Activated CD4-positive, alpha-beta T cell treated with anti-CD3 and anti-CD28 coated beads for 36 hours (primary cell): ENCODE measurements at places on chromosomes 1 and 21. TPM values are rescaled to one million over a fixed set of nuclear protein-coding genes. Genes with fewer than 3 reads are reported as not detected.

LENEP gene
- total RNA-seq: 0.79 TPM

KCNK2 gene
- not detected for total RNA-seq

COL9A2 gene
- 2.5 TPM for total RNA-seq

ALG14 gene
- 7.3 TPM for total RNA-seq

ANKRD34A gene
- total RNA-seq: 5.8 TPM

PPM1J gene
- total RNA-seq: 0.88 TPM

SYT14 gene
- total RNA-seq: not detected

LCE1A gene
- total RNA-seq: not detected

OR2T10 gene
- total RNA-seq: not detected

- DNase-seq: no peak
These were observed 623.9 kb upstream of the PKN2 start for GRCh38 chr1:88060112-88060673.

- DNase-seq: no peak
These were observed 7.0 kb upstream of the HEYL start for GRCh38 chr1:39646232-39647081.

GRCh38 chr1:20199403-20199802 is 13.1 kb upstream of the PLA2G2C start:
- no peak for DNase-seq

DNA sequence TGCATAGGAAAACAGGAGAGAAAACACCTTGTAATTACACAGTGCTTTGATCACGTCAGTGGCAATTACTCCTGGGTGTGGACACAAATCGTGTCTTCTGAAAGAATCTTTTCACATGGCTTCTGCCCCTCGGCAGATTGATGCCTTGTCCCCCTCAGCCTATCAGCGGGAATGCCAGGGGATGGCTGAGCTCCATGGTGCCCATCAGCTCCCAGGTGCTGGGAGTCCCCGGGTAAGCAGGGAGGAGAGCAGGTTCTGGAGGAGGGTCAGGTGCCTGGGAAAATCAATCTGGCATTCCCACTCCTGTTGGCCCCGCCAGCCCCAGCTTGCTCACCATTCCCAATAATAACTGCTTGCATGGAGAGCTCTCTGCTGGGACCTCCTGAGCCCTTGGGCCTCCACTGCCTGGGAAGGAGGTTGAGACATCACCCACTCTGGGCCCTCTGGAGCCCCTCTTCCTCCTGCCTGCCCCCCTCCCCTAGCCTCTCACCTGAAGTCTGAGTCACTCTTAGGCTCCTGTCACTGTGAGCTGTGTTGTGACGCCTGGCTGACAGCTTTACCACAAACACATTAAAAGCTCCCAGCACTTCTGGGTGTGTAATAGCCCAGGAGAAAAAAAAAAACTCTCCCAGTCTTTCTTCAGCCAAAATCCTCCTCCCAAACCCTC is 4.9 kb downstream of the CAMK2N1 start:
- no peak for DNase-seq

GRCh38 chr1:190273161-190273560 is 204.5 kb downstream of the BRINP3 start:
- DNase-seq: no peak

DNA sequence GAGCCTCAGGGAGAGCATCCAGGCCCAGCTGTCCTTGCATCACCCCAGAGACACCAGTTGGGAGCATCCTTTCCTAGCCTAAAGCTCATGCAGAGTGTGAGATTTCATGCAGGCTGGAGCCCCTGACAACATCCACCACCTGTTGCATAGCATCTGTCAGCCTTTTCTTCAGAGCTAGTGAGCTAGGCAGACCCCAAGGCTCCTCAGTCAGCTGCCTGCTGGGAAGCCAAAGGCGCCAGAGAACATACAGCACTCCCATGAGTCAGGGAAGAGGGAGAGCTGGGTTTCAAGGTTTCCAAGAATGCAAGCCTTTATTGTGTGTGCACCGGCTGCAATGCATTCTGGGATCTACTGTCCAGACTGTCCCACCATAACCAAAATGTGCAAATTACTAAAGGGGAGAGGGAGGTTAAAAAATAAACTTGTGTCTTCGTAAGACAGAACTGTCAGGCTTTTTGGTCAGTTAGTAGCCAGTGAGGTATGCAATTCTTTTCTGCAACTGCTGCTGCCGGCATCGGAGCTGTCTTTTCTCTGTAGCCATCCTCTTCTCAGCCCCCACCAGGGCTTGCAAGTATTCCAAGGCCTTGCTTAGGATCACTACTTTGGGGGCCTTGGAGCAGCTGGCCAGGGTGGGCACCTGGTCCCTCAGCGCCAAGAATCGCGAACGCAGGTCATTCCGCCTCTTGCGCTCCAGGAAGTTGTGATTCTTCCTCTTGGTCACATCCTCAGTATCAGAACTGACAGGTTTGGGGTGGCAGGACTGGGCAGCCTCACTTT is 4.6 kb downstream of the MYCL start:
- no peak for DNase-seq

- peak; percentile 81 for DNase-seq
These were observed 6.1 kb upstream of the ADAM15 start for GRCh38 chr1:155044812-155045657.

- DNase-seq: peak; percentile 48
These were observed 6.7 kb upstream of the VSIG8 start for GRCh38 chr1:159869173-159869572.

- DNase-seq: peak; percentile 22
These were observed 157.8 kb upstream of the JUN start for GRCh38 chr1:58941471-58942289.

- DNase-seq: no peak
These were observed 505.2 kb downstream of the SMYD3 start for GRCh38 chr1:246001837-246002230.

GRCh38 chr1:7152655-7153054 is 367.4 kb downstream of the CAMTA1 start:
- DNase-seq: no peak

DNA sequence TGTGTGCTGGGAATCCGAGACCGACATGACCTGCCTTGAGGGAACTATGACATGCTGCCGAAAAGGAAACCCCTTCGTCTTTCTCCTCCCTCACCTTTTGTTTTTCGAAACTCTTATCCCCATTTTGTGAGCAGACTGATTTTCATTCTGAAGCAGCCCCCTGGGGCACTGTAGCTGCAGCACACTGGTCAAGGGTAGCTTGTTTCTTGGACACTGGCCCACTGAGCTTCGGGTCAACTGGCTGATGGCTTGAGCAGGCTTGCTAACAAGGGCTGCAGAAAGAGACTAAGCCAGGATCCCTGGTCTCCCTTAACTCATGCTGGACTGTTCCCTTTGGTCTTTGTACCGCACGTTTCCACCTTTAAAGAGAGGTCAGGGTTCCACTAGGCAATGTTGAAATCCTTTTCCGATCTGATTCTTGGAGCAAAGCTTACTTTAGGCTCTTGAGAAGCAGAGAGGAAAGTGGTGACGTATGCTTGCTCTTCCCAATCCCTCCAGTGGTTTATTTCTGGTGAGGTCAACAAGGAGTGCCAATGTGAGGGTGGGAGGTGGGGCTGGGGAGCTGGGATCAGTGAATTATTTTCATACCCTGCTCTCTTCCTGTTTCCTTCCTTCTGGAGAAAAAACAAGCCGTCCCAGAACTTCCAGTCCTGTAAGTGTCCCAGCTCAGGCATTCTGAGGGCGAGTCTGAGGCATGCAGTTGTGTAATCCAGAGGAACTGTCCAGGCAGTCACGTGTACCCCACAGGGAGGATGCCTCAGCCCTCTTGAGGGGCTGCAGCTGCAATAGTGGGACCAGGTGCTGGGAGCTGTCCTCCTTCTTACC is 7.6 kb downstream of the CYP4B1 start:
- no peak for DNase-seq

- no peak for DNase-seq
These were observed 29.2 kb downstream of the LEMD1 start for GRCh38 chr1:205392650-205393049.

GRCh38 chr1:19435851-19436455 is 49.4 kb downstream of the CAPZB start:
- DNase-seq: peak; percentile 50

GRCh38 chr1:150995896-150996295 is 10.8 kb downstream of the MINDY1 start:
- peak; percentile 47 for DNase-seq

- no peak for DNase-seq
These were observed 3.6 kb upstream of the COL11A1 start for GRCh38 chr1:103111926-103112325.

GRCh38 chr1:117147341-117147831 is 25.8 kb upstream of the TRIM45 start:
- DNase-seq: no peak

- DNase-seq: no peak
These were observed 167.1 kb upstream of the OLFM3 start for GRCh38 chr1:102163799-102164198.

- DNase-seq: no peak
These were observed 739.0 kb upstream of the NCAM2 start for GRCh38 chr21:20259031-20259867.

GRCh38 chr21:34243562-34243961 is 120.2 kb upstream of the KCNE2 start:
- DNase-seq: peak; percentile 52

- peak; percentile 19 for DNase-seq
These were observed 95.1 kb downstream of the FASLG start for GRCh38 chr1:172753964-172754363.

DNA sequence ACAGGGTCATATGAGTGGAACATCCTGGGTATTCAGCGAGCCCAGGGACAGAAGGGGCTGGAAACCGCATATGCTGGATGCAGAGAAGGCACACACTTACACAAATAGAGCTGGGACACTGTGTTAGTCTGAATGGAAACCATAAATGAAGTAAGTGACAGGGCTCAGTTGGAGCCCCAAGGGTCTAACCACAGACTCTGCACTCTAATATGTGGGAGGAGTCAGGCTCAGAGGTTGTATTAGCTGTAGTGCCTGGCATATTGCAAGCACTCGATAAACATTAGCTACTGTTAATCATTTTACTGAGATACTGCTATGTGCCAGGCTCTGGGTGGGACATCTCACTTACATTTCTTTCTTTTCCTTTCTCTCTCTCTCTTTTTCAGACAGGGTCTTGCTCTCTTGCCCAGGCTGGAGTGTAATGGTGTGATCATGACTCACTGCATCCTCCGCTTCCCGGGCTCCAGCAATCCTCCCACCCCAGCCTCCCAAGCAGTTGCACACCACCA is 6.5 kb upstream of the OLIG1 start:
- DNase-seq: no peak

DNA sequence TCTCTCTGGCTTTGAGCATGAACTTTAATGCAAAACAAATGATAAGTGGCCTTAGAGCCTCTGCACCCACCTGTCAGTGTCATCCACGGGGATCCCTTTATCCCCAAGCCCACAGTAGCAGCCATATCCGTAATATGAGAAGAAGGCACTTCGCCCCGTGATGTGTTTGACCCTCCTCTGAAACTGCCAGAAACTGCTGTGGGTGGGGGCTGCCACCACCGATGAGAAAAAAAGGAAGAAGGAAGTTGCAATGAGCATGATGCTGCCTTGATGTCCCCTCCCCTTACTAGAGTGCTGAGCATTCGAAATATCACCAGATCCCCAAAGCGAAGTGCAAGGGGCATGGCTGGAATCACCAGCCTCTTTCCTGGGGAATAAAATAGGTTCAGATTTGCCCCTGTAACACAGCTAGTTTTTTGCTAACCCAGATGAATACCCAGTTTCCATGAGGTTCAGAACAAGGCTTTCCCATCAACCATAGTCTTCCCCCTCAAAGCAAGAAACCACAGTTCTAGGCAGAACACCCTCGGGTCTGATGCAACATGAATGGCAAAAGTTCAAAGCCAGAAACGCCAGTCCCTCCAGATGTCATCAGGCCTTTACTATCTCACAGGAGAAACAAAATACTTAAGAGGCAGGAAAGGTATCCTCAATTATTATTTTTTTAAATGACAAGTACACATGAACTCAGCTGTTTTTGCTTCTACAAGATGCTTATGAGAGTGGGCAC is 10.8 kb upstream of the UBXN10 start:
- peak; percentile 27 for DNase-seq

- no peak for DNase-seq
These were observed 32.3 kb downstream of the LRRC8B start for GRCh38 chr1:89556726-89557444.

GRCh38 chr1:175599212-175599705 is 144.1 kb downstream of the TNR start:
- no peak for DNase-seq
